ENCODE measurements at places on chromosomes 3 and 15.

DNA sequence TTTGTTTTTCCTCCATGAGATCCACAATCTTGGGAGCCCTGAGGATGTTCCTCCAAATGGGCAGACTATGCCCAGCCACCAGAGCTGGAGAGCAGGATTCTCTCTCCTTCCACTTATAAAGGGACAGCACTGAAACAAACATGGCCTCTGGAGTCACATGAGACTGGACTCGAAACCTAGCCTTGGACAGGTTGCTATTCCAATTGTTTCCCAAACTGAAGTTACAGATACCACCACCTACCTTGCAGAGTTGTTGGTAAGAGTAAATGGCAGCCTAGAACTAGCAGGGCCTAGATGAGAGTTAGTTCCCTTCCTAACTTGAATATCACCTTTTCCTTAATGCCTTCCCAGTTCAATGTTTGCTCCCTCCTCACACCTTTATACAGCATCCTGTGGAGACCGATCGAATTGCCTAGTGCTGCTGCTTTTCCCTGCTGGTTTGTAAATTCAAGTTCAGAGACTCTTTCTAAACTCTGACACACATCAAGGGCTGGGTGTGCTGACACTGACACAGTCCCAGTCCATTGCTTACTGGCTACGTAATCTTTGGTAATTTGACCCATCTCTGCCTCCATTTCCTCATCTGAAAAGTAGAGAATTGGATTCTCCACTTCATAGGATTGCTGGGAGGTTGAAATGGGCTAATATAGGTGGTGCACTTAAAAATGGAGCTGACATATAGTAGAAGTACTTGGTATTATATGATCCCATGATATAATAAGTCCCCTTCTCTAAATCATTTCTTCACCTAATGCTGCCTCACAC lies 2.6 kb downstream of the IMP3 start:
- DNase-seq, result no peak

DNA sequence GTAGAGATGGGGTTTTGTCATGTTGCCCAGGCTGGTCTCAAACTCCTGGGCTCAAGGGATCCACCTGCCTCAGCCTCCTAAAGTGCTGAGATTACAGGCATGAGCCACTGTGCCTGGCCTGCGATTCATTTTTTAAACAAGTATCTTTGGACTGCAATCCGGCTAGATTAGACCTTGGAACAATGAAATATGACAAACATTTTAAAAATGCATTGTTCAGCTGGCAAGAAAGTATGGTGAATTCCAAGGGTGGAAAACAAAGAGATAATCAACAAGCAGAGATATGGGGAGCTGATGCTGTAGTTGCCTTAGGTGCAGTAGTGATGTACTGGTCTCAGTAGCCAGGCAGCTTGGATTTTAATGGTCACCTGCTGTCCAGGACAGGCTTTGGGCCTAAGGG lies 95.8 kb upstream of the GOLGA8J start:
- DNase-seq, result no peak

DNA sequence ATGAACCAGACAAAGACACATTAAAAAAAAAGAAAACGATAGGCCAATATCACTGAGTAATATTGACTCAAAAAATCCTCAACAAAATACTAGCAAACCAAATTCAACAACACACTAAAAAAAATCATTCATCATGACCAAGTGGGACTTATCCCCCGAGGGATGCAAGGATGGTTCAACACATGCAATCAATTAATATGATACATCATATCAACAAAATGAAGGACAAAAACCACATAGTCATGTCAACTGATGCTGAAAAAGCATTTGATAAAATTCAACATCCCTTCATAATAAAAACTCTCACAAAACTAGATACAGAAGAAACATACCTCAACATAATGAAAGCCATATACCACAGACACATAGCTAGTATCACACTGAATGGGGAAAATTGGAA lies 41.8 kb upstream of the ANKRD28 start:
- DNase-seq, result no peak

GRCh38 chr3:141087076-141087777 lies 36.1 kb downstream of the SPSB4 start:
- no peak for DNase-seq

DNA sequence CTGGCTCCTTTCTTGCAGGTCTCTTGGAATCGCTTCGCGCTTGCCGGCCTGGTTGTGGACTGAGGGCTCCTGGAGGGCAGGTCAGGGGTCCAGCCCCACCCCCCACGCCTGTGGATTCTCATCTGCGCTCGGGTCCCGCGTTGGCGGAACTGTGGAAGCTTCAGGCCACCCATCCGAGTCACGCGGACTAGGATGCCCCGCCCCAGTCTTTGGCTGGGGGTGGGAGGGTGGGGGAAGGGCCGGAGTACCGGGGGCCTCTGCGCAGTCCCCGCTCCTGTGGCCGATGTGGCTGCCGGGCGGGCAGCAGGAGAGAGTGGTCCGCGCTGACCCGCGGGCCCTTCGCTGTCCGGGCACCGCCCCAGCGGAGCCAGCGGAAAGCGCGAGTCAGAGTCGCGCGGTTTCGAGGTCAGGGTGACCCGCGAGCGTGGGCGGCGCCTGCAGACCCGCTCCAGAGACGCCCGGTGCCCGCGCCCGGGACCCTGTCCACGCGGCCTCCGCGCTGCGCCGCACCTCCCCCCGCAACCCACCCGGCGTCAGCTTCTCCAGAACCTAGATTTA lies 114.2 kb downstream of the KLF13 start:
- DNase-seq, result peak; percentile 52

GRCh38 chr15:100095541-100096247 lies 246.1 kb downstream of the ADAMTS17 start:
- DNase-seq, result peak; percentile 24

Measured in ELR (cell line).